Activated gamma-delta T cell treated with Interleukin-2 at 50 U/mL for 16 hours (primary cell): ENCODE measurements at places on chromosomes 7 and 10.

DNA sequence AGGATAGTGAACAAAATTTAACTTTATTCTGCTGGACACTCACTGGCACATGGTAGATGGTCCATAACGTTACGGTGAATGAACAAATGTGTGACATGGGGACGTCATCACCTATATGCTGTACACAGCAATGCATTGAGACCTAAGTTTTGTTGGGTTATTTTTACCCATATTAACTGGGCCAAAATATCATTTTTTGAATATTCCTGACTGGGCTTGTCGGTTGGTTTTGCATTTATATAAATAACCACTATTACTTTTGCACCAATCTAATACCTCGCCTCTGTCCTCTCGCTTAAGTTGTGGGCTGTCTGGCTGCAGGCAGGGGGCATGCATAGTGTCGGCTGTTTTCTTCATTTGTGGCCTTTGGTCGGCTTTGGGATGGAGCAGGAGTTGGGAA is 161.7 kb downstream of the USP6NL start:
- DNase-seq, result no peak

- DNase-seq, result no peak
Measured at GRCh38 chr10:117677890-117678500, 135.4 kb downstream of the EMX2 start.

- peak; percentile 50 for DNase-seq
Measured at GRCh38 chr7:44145969-44146911, 5.1 kb upstream of the MYL7 start.

DNA sequence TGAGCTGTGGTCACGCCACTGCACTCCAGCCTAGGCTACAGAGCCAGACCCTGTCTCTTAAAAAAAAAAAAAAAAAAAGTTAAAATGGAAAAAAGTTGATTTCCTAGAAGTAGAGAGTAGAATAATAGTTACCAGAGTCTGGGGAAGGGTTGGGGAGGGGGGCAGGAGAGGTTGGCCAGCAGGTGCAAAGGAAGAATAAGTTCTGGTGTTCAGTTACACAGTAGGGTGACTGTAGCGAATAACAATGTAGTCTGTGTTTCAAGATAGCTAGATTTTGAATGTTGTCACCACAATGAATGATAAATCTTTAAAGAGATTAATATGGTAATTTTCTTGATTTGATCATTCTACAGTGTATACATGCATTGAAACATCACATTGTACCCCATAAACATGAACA is 142.9 kb downstream of the NRF1 start:
- DNase-seq, result no peak

DNA sequence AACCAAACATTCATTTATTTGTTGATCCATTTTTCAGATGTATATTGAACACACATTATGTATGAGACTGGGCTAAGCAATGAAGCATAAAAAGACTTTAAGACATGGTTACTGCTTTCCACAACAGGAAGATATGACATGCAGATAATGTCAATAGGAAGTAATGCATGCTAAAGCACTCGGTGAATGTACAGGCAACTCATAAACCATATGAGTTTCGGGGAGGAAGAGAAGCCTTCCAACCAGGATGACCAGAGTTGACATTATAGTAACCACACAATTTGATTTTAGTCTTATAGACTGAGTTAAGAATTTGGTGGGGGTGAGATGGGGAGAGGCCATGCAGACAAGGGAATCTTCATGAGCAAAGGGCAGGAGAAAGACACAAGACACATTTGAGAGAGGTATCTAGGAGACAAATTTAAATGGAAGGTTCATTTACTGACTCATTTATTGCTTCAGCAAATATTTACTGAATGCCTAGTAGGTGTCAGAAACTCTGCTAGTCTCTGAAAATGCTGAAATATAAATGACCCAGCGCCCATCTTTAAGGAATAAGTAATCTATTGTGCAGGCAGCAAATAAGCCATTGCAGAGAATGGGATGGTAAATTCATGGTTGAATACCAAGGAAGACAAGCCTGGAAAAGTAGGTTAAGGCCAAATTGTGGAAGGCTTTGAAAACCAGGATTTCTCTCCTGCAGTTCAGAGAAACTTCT is 19.0 kb upstream of the SLK start:
- DNase-seq, result no peak
